Stimulated activated CD4-positive, alpha-beta T cell treated with anti-CD3 and anti-CD28 coated beads, Interleukin-15, amount 100 ng/mL, for 48 hours (primary cell): ENCODE measurements at places on chromosomes 5 and 9.

DNA sequence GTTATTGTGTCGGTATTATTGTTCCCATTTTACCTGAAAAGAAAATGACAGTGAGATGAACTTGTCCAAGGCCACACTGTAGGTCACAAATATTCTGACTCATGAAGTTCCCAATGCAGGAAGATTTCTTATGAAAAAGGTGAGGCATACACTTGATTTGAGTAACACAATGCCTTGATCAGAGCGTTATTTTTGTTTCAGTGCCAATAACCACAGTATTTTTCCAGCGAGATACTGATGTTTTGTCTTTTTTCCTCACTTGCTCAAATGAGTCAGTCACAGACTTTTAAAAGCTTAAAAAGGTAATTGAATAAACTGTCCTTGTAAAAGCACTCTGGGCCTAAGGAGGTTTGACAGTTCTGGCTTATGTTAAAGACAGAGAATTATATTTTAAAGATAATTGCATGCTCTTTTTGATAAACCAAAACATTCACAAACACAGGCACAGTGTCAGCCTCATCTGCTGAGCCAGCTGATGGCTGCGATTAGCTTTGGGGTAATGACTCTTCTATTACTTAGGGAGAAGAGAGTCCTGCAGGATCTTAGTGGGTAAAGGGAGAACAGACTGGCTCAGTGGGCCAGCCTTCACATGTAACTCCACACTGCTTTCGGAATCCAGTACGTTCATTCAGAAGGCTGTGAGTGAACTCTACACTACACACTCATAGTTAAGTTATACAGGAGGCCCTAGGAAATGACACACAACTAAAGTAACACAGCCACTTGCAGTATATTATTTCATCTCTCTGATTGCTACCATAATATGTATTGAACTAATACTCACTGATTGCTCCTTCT, 165.5 kb upstream of the CD180 start:
- DNase-seq: no peak

GRCh38 chr9:97966493-97966892, 16.6 kb upstream of the ANP32B start:
- no peak for DNase-seq

GRCh38 chr5:123813937-123814624, 302.1 kb downstream of the CSNK1G3 start:
- no peak for DNase-seq

DNA sequence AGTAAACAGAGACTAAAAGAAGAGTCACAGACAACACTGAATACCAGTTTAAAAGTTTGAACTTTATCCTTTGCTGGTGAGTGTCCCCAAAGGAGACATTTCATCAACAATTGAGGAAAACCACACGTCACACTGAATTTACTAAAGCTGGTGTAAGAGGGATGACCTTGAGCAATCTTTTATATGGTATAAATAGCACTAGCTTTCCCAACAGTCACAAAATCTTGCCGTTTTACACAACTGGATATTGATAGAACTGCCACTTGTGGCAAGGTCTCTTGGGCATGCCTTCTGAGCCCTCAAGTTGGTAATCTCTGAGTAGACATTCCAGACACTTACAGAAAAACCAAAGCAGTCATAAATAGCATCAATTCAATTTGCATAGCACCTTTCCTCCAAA, 311.5 kb upstream of the TARS1 start:
- DNase-seq: no peak

DNA sequence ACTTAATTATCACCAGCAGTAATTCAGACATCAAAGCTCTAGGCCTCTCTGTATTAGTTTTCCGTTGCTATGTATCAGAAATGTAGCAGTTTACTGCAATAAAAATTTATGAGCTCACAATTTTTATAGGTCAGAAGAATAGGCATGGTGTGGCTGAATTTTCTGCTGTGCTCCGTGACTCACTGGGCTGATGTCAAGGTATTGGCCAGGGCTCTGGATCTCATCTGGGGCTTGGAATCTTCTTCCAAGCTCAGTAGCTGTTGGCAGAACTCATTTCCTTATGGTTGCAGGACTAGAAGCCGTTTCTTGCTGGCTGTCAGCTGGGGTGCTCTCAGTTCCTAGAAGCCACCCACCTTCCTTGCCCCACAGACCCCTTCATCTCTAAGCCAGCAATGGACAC, 66.3 kb downstream of the PSAT1 start:
- no peak for DNase-seq

- no peak for DNase-seq
Measured at GRCh38 chr5:2156358-2157059, 273.8 kb upstream of the IRX4 start.
